ENCODE measurements at places on chromosomes 13 and 19.
A peak's percentile ranks its signal among the peaks of the same experiment; 100 is the strongest.

- no peak for DNase-seq
These were observed 55.0 kb upstream of the EEF1AKMT1 start for GRCh38 chr13:20828539-20829364.

DNA sequence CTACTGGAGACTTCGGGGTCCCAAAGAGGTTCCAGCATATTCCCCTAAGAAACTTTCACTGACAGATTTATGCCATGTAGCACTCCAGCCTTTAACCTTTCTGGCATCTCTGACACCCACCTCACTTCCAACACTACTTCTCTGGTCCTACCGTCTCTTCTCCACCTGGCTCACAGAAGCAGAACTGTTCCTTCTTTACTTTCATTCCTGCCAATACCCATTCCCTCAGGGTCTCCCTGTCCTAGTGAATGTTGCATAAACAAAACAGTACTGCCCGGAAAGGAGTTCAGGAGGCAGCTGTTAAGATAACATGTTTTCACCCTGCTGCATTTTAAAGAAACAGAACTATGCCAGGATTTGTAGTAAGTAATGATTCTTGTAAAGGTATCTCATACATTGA lies 136.0 kb upstream of the MIR17HG start:
- no peak for DNase-seq

- DNase-seq = no peak
These were observed 62.0 kb upstream of the PDCD5 start for GRCh38 chr19:32519023-32519422.

GRCh38 chr13:37302686-37303085 lies 197.2 kb upstream of the CSNK1A1L start:
- no peak for DNase-seq

DNA sequence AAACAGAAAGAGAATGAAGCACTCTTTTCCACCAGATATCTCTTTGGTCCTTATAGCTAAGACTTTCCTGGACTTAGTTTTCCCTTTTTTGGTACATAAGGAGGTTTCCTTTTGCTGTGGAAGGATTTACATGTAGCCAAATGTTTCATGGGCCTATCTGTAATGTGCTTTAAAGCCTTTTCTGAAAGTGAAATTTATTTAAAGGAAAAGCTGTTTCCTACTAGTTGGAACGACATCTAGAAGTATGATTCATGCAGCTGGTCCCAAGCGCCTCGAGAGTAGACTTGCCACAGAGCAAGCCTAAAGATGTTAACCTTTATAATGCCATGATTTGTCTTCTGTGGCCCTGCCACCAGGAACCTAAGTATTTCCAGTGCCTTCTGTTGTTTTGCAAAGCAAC lies 390.3 kb downstream of the DLEU7 start:
- no peak for DNase-seq

GRCh38 chr19:50967929-50968715 lies 1.3 kb downstream of the KLK6 start:
- DNase-seq = no peak

GRCh38 chr13:54733639-54734038 lies 1705.0 kb downstream of the OLFM4 start:
- no peak for DNase-seq

GRCh38 chr19:34555447-34555846 lies 73.9 kb downstream of the WTIP start:
- no peak for DNase-seq

DNA sequence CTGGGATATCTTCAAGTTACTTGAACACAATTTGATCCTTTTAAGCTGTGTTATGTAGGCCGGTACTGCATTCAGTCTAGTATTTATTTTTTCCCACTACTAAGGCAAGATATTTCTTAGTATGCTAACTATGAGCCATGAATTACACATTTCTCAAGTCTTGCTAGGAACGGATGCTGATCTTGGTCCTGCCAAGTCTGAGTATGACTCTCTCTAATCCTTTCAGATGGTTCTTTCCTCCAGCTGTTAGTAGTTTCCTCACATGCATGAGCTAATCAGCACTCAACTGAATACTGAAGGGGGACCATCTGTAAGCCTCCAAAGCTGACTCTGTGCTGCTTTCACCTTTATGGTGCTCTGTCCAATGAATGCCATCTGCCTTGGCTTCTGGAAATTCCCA lies 460.3 kb downstream of the KCTD12 start:
- no peak for DNase-seq

GRCh38 chr13:21683034-21683733 lies 12.3 kb downstream of the FGF9 start:
- no peak for DNase-seq

GRCh38 chr13:109595471-109595870 lies 190.9 kb downstream of the IRS2 start:
- no peak for DNase-seq

DNA sequence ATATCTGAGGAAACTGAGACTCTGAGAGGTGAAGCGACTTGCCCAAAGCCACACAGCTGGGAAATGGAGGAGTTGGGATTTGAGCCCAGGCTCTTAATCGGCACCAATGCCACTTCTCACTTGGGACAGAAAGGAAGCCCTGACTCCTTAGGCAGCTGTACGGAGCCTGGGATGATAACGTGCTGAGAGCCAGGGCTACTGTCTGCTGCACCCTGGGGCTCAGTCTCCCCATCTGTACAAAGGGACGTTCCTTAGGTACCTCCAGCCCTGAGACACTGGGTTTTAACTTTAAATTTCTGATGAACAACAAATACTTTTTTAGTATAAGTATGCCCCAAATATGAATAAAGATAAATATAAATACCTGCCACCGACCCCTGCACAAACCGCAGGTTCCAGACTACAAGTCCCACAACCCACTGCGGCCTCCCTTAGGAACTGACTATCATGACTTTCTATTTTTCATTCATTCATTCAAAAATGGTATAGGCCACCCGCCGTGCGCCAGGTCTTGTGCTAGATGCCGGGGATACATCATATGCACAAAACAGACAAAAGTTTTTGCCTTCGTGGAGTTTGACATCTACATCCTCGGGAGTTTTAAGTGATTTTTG lies 776 bp upstream of the NCLN start:
- DNase-seq = peak; percentile 88

DNA sequence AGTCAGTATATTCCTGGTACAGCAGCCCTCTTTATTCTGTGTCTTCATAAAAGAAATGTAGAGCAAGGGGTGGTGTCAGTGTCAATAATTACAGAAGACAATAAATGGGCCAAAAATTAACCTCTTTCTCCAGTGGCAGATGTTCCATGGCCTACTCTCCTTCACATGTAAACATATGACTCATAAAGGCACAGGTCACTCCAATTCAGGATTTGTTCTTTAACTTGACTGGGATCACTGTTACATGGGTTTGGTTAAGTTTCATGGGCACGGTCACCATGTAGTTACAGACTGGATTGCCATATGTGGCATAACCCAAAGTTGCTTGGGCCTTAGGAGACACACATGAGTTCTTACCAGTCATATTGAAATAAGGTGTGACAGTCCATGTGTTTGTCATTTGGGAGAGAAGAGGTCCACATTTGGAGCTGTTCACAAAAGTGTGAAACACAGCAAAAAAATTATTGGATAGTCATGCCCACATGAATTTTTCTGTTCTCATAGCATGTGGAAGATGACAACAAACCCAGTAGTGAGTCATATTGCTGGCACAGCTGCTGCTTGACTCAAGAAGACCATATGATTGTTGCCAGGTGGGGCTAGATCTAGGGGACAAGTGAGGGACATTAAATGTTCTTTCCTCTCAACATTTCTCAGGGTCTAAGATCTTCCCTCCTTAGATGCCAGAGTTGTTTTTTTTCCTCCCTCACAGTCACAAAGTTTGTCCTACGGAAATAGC lies 68.1 kb upstream of the HTR2A start:
- no peak for DNase-seq

GRCh38 chr19:6125571-6125989 lies 9.9 kb upstream of the ACSBG2 start:
- DNase-seq = peak; percentile 2

GRCh38 chr13:48155848-48156247 lies 60.9 kb upstream of the MED4 start:
- DNase-seq = no peak

GRCh38 chr13:96994017-96994857 lies at the start of gene OXGR1:
TSS of gene OXGR1 (minus strand) at chr13:96994476. CDS start at chr13:96987759, 6,717 bp downstream.
- DNase-seq = peak; percentile 15

GRCh38 chr19:48815870-48816501 lies 5.2 kb upstream of the BCAT2 start:
- DNase-seq = no peak

GRCh38 chr13:52599037-52599847 lies 43.0 kb upstream of the HNRNPA1L2 start:
- DNase-seq = no peak

- no peak for DNase-seq
These were observed 105.6 kb downstream of the POSTN start for GRCh38 chr13:37492741-37493514.

GRCh38 chr13:97226788-97227627 lies 4.9 kb downstream of the MBNL2 start:
- no peak for DNase-seq

DNA sequence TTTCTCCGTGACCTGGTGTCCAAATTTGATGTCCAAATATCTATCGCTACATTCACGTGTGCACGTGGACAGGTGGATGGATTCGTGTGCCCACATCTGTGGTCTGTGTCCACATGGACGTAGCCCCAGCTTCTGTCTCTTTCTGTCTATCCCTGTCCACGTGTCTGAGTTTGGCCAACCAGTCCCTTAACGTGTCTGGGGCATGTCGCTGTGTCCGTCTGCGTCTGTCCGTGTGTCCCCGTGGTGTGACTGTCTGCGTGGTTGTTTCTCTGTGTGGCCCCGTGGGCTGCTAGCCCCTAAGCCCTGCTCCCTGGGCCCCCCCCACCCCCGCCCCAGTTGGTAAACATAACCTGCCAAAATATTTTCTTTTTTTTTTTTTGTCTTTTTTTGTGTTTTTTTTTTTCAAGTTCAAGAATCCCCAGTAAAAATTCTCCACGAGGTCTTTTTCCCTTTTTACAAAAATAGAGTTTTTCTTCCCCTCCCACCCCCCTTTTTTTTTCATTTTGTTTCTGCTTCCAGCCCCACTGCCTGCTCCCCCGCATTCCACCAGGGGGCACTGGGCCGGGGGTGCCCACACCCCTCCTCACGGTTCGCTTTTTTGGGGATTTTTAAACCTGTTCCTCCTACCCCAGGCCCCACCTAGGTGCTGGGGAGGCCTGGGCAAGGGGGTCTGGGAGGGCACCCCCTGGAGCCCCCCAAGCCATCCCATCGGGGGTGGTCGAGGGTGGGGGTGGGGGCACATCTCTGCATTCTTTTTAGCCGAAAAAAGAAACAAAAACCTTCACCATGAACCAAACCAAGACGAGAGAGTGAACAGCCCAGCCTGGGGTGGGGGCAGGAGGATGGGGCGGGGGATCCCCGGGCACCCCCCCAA lies 18.3 kb downstream of the PRKCSH start:
- DNase-seq = no peak

Measured in amygdala (tissue), 56 donors.